ENCODE measurements at places on chromosomes 5 and 9.

DNA sequence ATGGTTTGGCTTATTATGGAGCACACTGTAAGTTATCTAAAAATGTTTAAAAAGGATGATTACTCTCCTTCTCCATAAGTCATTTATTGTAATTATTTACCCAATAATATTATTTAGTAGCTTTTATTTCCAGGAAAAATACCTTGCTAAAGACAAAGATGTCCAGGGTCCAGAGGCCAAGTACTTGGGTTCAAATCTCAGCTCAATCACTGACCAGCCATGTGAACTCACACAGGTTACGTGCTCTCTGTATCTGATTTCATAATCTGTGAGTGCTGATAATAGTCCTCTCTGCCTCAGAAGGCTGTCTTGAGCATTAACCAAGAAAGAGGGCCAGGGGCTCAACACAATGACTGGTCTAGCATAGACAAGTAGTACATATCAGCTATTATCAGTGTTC, 27.0 kb downstream of the ALDH1A1 start:
- no peak for DNase-seq

GRCh38 chr5:142334538-142334937, 9.7 kb upstream of the SPRY4 start:
- DNase-seq, result no peak

- no peak for DNase-seq
These were observed 219.2 kb downstream of the EBF1 start for GRCh38 chr5:158880483-158881001.

DNA sequence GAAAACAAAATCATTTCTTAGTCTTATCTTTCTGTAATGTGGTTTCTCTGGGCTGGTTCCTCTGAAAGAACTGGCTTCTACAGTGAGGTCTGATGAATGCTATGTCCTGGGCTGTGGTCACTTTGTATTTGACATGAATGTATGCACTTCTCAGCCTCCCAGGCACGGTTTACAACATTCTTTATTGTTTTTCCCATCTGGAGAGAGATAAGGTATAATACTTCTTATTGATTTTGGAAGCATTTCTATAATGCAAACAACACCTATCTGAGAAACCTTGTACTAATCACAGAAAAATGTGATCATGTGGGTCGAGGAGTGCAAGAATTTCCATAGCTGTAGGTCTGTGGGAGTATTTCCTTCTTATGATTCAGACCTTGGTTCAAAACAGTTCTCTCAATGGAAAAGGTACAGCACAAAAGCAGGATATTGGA, 46.9 kb downstream of the ACTBL2 start:
- DNase-seq, result no peak

GRCh38 chr5:179313849-179314521, 31.3 kb downstream of the ADAMTS2 start:
- DNase-seq, result no peak

GRCh38 chr9:137127301-137128157, 11.4 kb upstream of the GRIN1 start:
- no peak for DNase-seq
